Thymus (tissue), 14 donors: ENCODE measurements at places on chromosomes 1 and 21. TPM values are rescaled to one million over a fixed set of nuclear protein-coding genes. Genes with fewer than 3 reads are reported as not detected.

DNA sequence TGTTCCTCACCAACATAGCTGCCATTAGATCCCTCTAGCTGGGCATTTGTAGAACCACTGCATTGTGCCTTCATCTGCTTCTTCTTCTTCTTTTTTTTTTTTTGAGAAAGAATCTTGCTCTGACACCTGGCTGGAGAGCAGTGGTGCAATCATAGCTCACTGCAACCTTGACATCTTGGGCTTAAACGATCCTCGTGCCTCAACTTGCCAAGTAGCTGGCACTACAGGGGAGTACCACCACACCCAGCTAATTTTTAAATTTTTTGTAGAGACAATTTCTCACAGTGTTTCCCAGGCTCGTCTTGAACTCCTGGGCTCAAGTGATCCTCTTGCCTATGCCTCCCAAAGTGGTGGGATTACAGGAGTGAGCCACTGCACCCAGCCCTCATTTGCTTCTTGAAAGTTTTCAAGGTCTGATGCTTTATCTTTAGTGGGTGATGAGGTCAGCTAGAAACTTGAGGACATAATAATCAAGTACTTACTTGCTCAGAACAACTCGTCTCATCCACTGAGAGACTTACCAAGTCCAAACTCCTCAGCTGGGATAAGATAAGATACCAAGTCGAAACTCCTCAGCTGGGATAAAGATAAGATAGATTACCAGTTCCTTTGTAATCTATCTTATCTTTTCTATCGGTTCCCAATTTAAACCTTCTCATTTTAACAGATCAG lies 71.5 kb downstream of the MACF1 start:
- no peaks in the 10 kb centered on the region for H3K27me3 ChIP-seq
- no peak overlapping the region for H3K27ac ChIP-seq
- H3K36me3 ChIP-seq = no peaks in the 10 kb centered on the region
- no peak for DNase-seq

DNA sequence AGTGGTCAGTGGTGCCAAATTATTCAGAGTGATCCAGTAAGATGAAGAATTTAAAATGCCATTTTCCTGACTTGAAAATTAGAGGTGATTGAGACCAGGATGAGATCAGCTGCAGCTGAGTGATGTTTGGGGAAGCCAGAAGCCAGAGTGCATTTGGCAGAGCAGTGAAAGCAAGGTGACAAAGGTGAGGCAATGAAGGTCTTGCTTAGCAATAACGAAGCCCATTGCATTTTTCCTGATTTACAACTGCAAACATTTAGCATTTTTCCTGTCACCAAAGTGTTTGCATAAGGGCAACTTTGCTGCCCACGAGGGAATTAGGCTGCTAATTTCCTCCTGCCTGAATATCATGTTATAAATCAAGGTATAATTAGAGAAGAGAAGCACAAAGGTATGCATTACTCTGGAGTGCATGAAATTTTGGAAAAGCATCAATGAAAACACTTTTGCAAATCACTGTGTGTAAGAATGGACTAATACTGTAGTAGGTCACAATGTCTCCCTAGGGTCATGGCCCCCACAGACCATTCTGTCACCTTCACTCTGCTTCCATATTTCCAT lies 188.2 kb upstream of the LYPLAL1 start:
- no peak overlapping the region for H3K4me3 ChIP-seq
- no peaks in the 10 kb centered on the region for H3K4me1 ChIP-seq
- no peaks in the 10 kb centered on the region for H3K36me3 ChIP-seq
- no peak overlapping the region for H3K27ac ChIP-seq

DNA sequence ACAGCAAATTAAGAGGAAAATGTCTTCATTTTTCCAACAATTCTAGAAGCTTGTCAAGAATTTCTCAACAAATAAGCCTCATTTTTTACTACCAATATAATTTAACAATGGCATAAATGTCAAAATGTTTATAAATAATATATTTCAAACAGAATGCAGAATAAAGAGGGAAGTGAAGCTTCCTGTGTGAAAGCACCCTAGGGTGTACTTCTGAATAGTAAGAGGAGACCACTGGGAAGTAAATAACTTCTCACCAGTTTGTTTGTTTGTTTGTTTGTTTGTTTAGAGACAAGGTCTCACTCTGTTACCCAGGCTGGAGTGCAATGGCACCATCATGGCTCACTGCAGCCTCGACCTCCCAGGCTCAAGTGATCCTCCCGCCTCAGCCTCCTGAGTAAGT lies 244.3 kb downstream of the SLC45A1 start:
- DNase-seq = no peak
- no peak overlapping the region for H3K27ac ChIP-seq
- no peaks in the 10 kb centered on the region for H3K36me3 ChIP-seq
- no peaks in the 10 kb centered on the region for H3K4me1 ChIP-seq
- H3K27me3 ChIP-seq = no peaks in the 10 kb centered on the region

GRCh38 chr1:169105434-169106094 lies 926 bp upstream of the ATP1B1 start:
- H3K4me3 ChIP-seq = peak overlapping the region; percentile 79
- H3K27me3 ChIP-seq = peaks cover 33% of the 10 kb centered on the region
- no peak overlapping the region for H3K27ac ChIP-seq
- H3K36me3 ChIP-seq = no peaks in the 10 kb centered on the region

The SSR2 gene
- total RNA-seq = 262 TPM
